Activated CD8-positive, alpha-beta memory T cell treated with anti-CD3 and anti-CD28 coated beads, Interleukin-2, amount 10 ng/mL, durations not matched to agents 7 days and 5 days (primary cell): ENCODE measurements at places on chromosomes 11 and 22. TPM values are rescaled to one million over a fixed set of nuclear protein-coding genes. Genes with fewer than 3 reads are reported as not detected.

DNA sequence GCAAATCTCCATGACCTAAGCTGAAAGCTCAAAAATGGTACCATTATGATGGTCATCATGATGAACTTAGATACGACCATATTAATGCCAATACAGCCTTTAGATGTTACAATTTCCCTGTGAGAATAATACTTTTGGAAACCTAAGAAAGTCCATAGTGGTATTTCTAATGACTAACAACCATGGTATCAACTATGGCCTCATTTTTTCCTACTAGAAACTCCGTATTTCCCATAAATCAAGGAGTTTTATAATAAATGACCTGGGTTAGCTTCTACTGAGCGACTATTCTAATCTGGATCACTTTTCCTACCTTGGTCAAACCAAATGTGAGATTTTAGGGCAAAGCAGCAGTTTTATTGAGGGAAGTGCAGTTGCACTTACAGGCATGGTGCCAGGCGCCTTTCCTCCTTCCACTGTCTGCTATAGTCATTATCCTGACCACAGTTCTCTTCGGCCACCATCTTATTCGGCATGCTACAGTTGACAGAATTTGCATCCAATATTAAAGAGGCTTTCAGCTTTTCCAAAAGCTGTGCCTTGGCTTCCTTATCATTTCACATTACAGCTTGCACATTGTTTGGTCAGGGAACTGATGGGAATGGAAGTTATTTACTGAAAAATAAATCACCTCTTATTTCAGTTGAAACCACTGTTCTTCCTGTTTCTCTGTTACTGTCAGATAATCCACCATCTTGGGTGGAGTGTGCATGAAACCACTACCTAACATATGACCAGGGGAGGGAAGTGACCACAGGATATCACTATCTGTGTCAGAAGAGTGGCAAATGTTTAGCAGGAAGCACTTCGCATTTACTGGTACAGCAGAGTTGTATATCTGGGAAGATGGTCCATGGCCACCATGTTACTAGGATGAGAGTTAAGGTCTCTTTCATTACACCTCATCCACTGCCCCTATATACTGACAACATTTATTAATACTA is 74.5 kb upstream of the PICALM start:
- no peaks in the 10 kb centered on the region for H3K27me3 ChIP-seq
- H3K27ac ChIP-seq = peak overlapping the region; percentile 86
- peak overlapping the region; percentile 5 for H3K4me3 ChIP-seq
- peaks cover 68% of the 10 kb centered on the region for H3K4me1 ChIP-seq
- DNase-seq = peak; percentile 78
- peaks cover 7% of the 10 kb centered on the region for H3K36me3 ChIP-seq

DNA sequence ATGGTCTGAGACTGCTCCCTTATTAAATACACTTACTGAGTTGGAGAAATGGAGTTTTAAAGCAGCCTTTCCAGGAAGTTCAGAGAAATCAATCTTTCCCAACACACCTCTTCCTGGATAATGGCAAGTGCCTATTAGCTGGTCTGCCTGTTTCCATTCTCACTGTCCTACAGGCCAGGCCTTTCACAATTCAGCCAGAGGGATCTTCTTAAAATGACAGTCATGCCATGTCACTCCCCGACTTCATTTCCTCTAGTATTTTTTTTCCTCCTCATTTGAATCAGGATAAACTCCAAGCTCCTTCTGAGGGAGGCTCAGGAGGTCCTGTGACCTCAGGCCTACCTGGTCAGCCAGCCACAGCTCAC is 62.6 kb downstream of the FDX1 start:
- peaks cover 4% of the 10 kb centered on the region for H3K4me1 ChIP-seq
- no peak overlapping the region for H3K27ac ChIP-seq
- no peak for DNase-seq
- no peak overlapping the region for H3K4me3 ChIP-seq

The TRMT112 gene
- total RNA-seq = 153 TPM

GRCh38 chr22:50624347-50625130 is 3.4 kb downstream of the ARSA start:
- H3K27me3 ChIP-seq = no peaks in the 10 kb centered on the region
- peaks cover 8% of the 10 kb centered on the region for H3K36me3 ChIP-seq
- H3K4me1 ChIP-seq = peaks cover 52% of the 10 kb centered on the region
- no peak overlapping the region for H3K4me3 ChIP-seq

The TRPM5 gene
- not detected for total RNA-seq

DNA sequence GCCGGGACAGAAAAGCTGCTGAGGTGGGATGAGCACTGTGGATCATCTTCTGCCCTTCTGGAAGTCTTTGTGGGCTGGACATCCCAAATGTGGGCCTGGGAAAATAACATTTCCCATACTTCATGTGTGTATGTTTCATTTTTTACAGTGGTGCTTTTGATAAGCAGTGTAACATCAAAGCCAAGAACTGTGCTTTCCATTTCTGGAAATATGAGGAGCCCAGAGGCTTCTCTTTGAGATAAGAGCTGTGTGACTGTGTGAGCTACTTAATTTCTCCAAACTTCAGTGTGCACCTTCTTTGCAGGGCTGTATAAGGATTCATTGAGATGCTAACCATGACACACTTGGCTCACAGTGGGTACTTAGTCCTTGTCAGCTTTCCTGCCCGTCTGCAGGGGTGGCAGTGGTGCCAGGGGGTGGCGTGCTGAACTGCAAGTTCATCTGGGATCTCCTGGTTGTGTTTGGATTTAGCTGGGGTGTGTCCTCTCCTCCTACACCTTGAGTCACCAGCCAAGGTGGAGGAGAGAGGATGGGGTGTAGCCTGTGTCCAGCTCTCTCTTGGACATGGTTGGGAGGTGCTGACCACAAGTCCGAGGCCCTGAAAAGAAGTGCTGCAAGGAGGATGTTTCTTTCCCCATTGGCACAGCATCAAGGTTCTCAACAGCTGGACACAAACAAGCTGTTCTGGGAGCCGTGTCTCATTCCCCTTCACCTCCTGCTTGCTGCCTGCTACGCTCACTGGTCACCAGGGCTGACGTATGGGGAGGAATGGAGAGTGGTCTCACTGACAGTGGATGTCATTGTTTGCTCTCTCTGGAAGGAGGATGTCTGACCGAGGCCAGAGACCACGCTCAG is 139.4 kb downstream of the TEAD1 start:
- peaks cover 42% of the 10 kb centered on the region for H3K27me3 ChIP-seq
- H3K4me3 ChIP-seq = no peak overlapping the region
- H3K4me1 ChIP-seq = peaks cover 45% of the 10 kb centered on the region
- no peaks in the 10 kb centered on the region for H3K36me3 ChIP-seq
- H3K27ac ChIP-seq = no peak overlapping the region

DNA sequence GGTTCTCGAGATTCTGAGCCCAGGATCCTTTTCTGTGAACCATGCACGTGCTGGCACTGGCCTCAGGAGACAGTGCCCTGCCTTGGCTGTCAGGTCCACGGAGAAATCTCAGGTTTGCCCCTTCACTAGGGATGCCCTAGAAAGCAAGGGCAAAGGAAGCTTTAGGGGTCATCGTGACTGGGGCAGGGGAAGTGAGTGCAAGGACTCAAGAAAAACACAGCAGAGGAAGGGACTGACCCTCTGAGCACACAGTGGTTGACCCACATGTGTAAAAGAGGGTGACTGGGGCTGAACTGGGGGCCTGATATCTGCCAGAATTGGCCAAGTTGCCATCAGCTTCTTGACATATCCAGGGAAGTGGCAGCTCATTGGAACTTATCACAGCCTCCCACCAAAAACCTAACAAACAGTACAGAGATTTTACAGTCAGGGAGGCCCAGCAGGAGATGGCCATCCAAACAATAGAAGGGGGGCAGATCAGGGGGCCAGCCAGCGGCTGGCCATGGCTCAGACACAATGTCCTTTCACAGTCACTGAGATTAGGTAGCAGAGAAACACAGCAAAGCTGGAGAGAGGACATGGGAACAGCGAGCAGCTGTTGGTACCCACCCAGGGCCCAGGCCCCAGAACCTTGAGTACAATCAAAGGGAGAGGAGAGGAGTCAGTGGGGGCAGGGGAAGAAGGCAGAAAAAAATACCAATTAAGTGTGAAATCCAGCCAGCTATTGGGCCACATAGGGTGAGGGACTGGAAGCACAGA is 4.4 kb downstream of the TMEM121B start:
- no peak for DNase-seq
- H3K27me3 ChIP-seq = peaks cover 14% of the 10 kb centered on the region
- peaks cover 42% of the 10 kb centered on the region for H3K4me1 ChIP-seq
- no peaks in the 10 kb centered on the region for H3K36me3 ChIP-seq

- H3K4me3 ChIP-seq = no peak overlapping the region
- H3K27me3 ChIP-seq = no peaks in the 10 kb centered on the region
- peak overlapping the region; percentile 1 for H3K27ac ChIP-seq
- DNase-seq = no peak
- peaks cover 74% of the 10 kb centered on the region for H3K4me1 ChIP-seq
Measured at GRCh38 chr11:3867209-3868091, 12.0 kb downstream of the STIM1 start.

DNA sequence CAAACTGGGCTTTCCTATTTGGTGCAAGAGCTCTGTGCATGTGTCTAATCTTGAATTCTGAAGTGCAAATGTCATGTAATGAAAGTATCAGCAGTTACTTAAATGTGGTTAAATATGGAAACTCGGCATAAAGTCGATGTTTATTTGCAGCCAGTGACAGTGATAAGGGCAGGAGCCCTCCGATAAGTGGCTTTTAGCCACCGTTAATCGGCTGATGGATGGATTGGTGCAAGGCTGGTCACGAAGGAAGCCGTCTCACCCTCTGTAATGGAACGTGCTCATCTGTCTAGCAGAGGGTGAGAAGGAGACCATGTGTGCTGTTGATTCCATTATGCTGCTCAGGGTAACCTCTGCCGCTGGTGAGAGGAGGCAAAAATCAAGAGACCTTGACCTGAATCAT is 121.8 kb upstream of the PAX6 start:
- H3K27me3 ChIP-seq = peaks cover 21% of the 10 kb centered on the region
- H3K4me3 ChIP-seq = no peak overlapping the region
- H3K36me3 ChIP-seq = no peaks in the 10 kb centered on the region
- no peak for DNase-seq

DNA sequence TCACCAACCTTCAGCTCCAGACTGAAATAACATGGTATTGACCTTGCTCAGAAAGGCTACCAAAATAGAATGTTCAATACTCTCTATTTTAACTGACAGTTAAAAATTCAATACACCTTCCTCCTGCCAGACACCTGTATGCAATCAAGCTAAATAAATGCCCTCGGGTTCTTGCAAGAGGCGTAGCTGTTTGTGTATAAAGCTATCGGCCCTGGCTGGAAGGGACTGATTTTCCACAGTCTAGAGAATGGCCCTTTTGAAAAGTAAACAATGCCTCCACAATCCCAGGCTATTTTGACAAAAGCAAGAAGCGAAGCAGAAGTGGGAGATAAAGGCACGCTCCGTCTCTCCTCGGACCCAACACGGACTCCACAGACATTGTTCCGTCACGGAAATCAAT is 791.2 kb downstream of the BRD1 start:
- H3K4me1 ChIP-seq = no peaks in the 10 kb centered on the region
- DNase-seq = no peak
- H3K27ac ChIP-seq = no peak overlapping the region
- H3K36me3 ChIP-seq = no peaks in the 10 kb centered on the region

- no peak for DNase-seq
- H3K27ac ChIP-seq = no peak overlapping the region
- no peak overlapping the region for H3K4me3 ChIP-seq
- no peaks in the 10 kb centered on the region for H3K4me1 ChIP-seq
- no peaks in the 10 kb centered on the region for H3K36me3 ChIP-seq
- no peaks in the 10 kb centered on the region for H3K27me3 ChIP-seq
Measured at GRCh38 chr22:44166498-44167276, 14.0 kb upstream of the PARVG start.

DNA sequence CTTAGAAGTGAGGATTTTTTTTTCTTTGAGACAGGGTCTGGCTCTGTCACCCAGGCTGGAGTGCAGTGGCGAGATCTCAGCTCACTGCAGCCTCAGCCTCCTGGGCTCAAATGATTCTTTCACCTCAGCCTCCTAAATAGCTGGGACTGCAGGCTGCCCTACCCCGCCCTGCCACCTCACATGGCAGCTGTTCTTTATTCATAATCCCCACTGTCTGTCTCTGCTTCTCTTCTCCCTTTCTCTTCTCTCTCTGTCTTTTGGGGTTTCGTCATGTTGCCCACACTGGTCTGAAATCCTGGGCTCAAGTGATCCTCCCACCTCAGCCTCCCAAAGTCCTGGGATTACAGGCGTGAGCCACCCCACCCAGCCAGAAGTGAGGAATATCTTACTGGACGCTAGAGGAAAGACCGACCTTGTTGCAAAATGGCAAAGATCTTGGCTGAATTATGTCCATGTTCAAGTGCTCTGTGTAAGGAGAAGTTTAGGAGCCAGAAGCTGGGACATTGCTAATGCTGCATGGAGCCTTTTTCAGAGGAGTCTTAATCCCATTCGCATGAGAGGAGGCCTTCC is 21.9 kb downstream of the KRTAP5-5 start:
- no peaks in the 10 kb centered on the region for H3K4me1 ChIP-seq
- no peak overlapping the region for H3K27ac ChIP-seq
- H3K36me3 ChIP-seq = no peaks in the 10 kb centered on the region
- H3K4me3 ChIP-seq = no peak overlapping the region
- no peak for DNase-seq

DNA sequence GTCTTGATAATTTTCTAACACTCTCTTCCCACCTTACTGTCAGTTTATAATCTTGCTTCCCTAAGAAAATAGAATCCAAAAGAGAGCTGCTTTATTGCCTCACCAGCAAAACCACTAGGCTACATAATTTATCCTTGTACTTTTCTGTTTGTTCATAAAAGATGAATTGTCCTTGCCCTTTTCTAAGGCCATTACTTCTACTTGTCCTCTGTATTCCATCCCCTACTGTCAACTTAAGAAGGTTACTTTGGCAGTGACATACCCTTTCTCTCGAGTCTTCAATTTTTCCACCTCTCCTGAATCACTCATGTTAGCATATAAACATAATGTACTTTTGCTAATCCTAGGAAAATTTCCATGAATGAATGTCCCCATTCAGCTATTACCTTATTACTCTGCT is 18.0 kb downstream of the BIRC2 start:
- no peak overlapping the region for H3K4me3 ChIP-seq
- H3K36me3 ChIP-seq = peaks cover 61% of the 10 kb centered on the region
- no peak overlapping the region for H3K27ac ChIP-seq

DNA sequence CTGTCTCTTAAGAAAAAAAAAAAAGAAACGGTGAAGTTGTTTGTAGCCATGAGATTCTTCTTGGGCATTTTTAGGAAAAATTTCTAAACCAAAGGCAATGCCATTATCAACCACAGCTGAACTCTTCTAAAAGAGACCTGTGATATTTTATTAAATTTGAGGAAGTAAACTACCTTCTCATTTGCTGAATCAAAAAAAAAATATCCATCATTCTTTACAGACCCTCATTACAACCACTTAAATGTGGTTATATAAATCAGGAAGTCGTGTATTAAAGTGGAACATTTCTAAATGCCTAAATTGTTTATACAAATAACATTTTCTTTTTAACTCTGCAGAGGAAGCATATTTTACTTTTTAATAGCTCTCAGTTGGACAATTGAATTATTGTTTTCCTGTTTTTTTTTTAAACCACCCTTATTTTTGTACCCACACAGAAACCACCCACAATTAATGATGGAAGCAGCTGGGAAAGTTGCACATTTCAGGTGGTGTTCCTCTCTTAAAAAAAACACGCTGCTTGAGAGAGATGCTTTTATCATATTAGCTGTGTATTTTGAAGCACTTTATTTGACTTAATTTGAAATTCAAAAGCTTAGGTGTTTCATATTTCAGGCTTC is 91.2 kb downstream of the ARHGAP42 start:
- no peak overlapping the region for H3K4me3 ChIP-seq
- no peak overlapping the region for H3K27ac ChIP-seq
- no peaks in the 10 kb centered on the region for H3K36me3 ChIP-seq
- no peak for DNase-seq
- no peaks in the 10 kb centered on the region for H3K4me1 ChIP-seq

The TENM4 gene
- total RNA-seq = not detected
